ENCODE measurements at places on chromosomes 2 and 18.

DNA sequence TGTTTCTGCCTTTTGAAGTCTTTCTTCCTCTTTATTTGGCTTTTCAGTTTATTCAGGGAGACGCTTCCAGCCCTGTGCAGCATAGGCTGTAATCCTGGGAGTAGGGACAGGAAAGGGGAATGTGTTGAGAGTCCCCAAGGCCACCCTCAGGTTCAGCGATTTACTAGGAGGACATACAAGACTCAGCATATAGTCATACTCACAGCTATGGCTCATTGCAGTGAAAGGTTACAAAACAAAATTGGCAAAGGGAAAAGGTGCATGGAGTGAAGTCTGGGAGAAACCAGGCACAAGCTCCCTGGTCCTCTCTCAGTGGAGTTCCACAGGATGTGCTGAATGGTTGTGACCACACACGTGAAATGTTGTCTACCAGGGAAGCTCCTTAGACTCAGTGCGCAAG lies 49.6 kb upstream of the ZNF638 start:
- DNase-seq, result no peak

DNA sequence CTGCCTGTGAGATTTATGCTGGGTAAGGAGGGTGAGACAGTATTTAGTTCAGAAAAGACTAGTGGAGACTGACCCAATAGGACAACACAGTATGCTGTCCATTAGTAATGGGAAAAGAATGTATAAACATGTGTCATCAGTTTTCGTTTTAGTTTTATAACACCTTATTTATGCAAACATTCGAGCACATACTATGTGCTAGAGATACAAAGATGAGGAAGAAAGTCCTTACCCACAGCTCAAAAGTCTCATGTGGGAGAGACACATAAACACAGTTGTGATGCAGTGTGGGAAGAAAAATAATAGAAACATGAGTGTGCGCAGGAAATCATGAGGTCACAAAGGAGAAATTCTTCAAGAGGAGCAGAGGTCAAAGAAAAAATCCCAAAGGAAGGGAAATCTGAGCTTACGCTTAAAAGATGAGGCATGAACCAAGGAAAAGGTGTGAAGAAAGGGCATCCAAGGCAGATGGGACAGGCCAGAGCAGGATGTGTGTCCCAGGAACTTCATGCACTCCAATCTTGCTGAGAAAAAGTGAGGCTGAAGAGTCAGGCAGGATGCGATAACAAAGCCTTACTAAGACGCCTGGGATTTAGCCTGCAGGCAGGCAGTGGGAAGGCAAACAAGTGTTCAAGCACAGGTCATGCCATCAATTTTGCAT lies 8.1 kb downstream of the METTL21A start:
- no peak for DNase-seq

DNA sequence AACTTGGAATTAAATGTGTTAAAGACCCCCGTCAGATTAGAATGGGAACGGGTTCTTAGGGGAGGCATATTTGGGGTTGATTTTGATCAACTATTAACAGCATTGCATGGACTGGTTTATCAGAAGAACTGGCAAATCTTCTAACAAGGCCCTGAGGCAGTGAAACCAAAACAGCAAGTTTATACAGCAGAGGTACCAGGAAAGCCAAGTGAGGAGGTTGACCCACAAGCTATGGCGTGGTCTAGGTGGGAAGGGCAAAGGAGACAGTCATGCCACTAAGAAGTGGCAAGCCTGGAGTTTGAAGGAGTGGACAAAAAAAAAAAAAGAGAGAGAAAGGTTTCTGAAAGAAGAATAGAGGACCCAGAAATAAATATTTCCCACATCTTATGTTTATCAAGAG lies 187.0 kb downstream of the MREG start:
- no peak for DNase-seq

DNA sequence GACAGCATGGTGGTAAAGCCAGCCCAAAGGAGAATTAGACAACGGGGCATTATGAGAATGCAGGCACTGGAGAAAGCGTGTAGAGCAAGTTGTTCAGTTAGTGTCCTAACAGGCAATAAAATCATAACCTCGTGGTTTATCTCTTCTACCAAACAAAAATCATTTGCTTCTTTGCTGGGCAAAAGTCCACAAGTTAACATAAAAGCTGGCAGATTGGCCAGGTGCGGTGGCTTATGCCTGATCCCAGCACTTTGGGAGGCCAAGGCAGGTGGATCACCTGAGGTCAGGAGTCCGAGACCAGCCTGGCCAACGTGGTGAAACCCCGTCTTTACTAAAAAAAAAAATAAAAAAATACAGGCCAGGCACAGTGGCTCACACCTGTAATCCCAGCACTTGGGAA lies 364.1 kb downstream of the SETBP1 start:
- DNase-seq, result no peak

DNA sequence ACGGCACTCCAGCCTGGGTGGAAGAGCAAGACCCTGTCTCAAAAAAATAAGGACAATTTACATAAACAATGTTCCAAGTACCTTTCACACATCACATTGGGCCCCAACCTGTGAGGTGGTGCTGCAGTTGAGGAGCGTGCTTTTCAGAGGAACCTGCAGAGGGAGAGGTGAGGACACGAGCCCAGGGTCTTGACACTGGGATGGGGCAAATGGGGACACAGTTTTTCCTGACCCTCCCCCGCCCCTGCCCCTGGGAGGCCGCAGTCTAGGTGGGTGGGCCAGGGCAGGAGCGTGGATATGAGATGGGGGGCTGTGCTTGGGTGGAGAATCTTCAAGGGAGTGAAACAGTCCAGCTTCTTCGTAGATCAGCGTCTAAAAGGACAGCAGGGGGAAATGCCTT lies 112.9 kb downstream of the SEPTIN10 start:
- no peak for DNase-seq

DNA sequence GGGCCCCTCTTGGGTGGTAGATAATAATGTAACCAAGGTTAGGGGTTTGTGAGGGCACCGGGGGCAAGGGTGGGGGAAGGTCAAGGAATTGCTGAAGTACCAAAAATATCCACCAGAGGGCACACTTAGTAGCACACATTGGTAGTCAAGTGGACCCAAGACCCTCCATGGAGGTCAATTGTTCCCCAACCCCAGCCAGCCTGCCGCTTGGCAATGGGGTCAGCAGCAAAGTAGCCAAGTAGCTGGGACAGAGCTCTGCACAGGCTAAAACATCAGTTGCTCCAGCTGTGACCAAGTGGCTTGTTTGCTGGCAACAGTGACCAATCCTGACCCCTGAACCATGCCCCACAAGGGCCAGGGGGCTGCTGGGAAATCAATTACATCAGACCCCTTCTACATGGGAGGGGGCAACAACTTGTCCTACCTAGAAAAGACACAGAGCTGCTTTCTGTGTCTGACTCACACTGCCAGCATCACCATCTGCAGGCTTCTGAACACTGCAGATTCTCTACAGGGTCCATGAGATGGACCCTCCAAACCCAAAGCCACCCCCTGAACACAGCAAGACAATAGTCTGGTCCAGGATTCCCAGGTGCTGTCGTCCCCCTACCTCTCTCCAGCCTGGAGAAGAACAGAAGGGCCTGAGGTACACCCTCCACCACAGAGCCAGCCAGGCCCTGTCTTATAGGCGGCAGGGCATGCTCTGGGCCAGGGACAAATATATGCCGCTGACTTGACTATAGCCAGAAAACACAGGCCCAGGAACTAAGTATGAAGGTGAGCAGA lies 76.0 kb downstream of the EMX1 start:
- DNase-seq, result peak; percentile 71

DNA sequence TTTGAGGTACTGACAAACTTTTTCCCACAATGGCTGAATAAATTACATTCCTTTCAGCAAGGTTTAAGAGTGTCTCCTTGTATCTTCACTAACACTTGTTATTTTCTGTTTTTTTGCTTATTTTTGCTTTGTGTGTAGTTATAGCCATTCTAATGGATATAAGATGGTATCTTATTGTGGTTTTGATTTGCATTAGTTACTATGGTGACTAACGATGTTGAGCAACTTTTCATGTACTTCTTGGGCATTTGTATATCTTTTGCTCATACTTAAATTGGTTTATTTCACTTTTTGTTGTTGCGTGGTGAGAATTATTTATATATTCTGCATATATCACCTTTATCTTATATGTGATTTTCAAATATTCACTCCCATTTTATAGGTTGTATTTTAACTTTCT lies 79.9 kb upstream of the FSIP2 start:
- no peak for DNase-seq

- no peak for DNase-seq
These were observed 78.2 kb downstream of the INPP4A start for GRCh38 chr2:98522854-98523253.

GRCh38 chr18:12307701-12308385 lies at the start of gene TUBB6:
Gene TUBB6 (plus strand): TSS chr18:12308241. CDS start chr18:12308293, 52 bp downstream.
- peak; percentile 82 for DNase-seq

- DNase-seq, result no peak
These were observed 44.0 kb downstream of the SGPP2 start for GRCh38 chr2:222468346-222468745.

DNA sequence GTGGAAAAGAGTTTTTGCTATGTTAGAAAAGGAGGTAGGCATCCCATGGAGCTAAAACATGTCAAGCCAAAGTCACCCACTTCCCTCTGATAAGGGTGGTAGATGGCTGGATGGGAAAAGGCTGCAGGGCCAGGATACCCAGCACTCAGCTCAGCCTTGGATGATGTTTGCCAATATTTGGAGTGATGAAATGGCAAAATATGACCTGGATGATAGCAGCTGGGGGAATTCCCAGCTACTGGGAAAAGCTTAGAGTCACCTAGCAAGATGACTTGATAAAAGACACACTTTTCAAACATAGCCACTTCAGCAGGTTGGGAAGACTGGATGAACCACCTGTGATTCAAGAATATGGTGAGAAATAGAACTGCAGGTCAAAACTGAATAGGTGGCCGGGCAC lies 10.1 kb downstream of the RFX8 start:
- DNase-seq, result no peak

- no peak for DNase-seq
These were observed 126.7 kb downstream of the NDUFA10 start for GRCh38 chr2:239898292-239898925.
